AG04450 (cell line): ENCODE measurements at places on chromosomes 2 and 18. TPM values are rescaled to one million over a fixed set of nuclear protein-coding genes. Genes with fewer than 3 reads are reported as not detected.

LINC00305 gene
- polyA plus RNA-seq, result not detected in 2 replicates

RBMS1 gene
- polyA plus RNA-seq, result 89.4 and 107 TPM in 2 replicates

CHST10 gene
- polyA plus RNA-seq, result 11.3 and 11.6 TPM in 2 replicates

- peak; percentile 78 for DNase-seq
Measured at GRCh38 chr2:37776487-37776886, 105.0 kb upstream of the CDC42EP3 start.

DNA sequence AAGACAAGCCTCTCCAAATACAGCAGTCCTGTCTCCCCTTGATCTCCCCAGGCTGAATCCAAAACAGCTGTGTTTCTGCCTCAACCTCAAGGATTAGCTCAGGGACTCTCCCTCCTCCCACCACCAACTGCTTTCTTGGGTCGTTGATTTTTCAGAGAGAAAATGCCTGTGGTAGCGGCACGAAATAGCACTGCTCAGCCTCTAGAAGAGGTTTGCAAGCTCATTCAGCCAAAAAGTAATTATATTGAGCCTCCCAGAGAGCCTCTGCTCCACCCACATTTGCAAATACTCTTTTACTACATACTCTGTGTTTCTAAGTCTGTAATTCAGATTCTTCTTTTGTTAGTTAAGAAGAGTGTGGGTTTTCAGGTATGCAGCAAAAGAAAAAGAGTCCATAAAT is 396.4 kb upstream of the TNP1 start:
- no peak for DNase-seq

DNA sequence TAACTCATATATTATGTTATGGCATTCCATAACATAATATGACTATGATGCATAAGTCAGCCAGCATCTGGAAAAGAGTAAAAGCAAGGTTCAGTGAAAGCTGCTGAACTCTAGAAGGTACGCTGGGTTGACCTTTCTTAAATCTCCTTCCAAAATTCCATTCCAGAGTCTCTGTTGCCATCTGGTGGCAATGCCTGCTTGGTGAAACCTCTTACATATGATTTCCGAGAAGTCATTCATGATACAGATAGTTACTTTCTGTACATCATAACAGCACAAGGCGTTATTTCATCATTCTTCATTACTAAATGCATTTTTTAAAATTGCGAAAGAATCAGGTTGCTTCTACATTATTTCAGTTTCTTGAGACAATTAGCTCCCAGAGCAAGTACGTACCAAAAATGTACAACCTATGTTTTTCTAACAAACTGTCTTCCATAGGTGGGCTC is 7.0 kb upstream of the EPG5 start:
- DNase-seq, result peak; percentile 65

GRCh38 chr2:85813982-85814801 is 60.4 kb downstream of the ATOH8 start:
- peak; percentile 70 for DNase-seq

- DNase-seq, result no peak
Measured at GRCh38 chr2:47313728-47314127, 89.2 kb upstream of the MSH2 start.

- no peak for DNase-seq
Measured at GRCh38 chr2:168286535-168286934, 39.1 kb upstream of the STK39 start.

DNA sequence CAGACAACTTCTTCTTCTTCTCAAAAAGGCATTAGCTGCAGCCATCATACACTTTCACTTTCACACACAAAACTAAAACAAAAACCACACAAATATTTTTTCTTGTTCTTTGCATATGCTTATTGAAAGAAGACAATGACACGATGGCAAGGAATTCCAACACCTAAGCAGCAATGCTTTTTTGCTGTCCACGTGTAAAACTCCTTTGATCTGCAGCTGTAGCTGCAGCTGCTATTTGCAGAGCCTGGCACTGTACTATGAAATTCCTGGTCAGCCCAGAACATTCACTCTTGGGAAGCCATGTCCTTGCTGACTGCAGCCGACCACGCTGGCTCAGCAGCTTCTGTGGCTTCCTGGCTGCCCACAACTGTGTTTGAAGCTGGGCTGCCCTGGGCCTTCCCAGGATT is 316.2 kb downstream of the CDH2 start:
- no peak for DNase-seq

GRCh38 chr2:85425588-85425987 is 7.1 kb downstream of the SH2D6 start:
- DNase-seq, result no peak

- no peak for DNase-seq
Measured at GRCh38 chr2:119011910-119012209, 69.9 kb downstream of the MARCO start.
